NCI-H226 (cell line): ENCODE measurements at places on chromosomes 5 and 9.

GRCh38 chr9:77748214-77748772, 100.2 kb upstream of the GNA14 start:
- DNase-seq: no peak

DNA sequence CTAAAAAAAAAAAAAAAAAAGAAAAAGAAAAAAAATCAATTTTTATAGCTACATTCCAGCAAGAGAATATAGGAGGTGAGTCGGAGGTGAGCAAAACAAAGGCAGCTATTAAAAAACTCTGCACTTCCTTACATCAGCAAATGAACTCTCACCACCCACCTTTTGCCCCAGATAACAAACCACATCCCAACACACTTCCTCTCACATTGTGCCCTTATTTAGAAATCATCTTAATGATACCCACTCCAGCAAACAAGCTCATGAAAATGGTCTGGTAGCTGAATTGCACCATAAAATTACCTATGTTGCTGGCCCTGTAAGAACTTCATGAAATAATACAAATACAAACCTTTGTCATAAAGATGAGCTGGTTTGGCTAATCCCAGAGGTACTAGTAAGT, 82.9 kb downstream of the CEMIP2 start:
- DNase-seq: peak; percentile 49

GRCh38 chr5:139481580-139482049, 943 bp downstream of the STING1 start:
- DNase-seq: no peak

GRCh38 chr9:123191260-123191659, 77.1 kb downstream of the STRBP start:
- DNase-seq: no peak

DNA sequence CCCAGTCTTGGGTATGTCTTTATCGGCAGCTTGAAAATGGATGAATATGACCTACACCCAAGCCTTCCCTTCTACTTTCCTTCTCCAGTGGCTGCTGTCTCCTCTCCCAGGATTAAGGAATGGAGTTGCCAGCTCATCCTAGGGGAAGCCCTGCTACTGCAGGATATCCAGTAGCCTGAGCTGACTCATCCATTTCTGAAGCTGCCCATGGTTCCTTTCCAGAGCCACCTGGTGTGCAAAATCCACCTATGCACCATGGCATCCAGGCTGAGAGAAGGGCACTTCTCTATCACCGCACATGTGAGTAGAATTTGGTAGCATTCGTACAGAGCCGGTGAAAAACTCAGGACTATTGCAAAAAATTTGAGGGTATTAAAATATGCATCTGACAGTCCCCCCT, 290.8 kb downstream of the YTHDC2 start:
- DNase-seq: peak; percentile 51

GRCh38 chr5:95928724-95929253, 32.9 kb downstream of the ELL2 start:
- DNase-seq: no peak

DNA sequence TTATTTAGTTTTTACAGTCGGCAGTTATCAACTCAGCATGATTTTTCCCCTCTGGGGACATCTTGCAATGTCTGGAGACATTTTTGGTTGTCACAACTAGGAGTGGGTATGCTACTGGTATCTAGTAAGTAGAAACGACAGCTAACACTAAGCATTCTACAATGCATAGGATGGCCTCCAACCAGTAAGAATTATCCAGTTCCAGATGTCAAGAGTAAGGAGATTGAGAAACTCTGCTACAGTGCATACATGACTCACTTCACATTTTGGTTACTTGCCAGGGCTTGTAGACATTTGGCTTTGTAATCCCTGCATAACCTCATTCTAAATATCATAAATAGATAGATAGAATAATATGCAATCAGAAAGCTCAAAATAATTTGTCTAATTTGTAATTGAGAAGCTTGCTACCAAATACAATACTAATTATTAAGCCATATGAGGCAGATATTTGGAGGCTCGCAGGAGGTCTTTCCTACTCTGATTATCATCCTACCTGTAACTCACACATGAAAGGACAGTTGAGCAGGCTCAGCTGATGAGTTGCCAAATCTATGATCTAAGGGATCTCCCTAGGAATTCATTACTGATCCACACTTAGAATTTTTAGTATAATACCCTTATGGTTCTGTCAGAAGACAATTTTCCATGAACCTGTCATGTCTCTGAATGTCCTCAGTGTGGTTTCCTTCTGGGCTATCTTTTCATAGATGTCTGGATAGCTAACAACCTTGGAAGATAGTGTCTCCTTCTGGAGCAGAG, 346.9 kb upstream of the TLE4 start:
- DNase-seq: peak; percentile 87

DNA sequence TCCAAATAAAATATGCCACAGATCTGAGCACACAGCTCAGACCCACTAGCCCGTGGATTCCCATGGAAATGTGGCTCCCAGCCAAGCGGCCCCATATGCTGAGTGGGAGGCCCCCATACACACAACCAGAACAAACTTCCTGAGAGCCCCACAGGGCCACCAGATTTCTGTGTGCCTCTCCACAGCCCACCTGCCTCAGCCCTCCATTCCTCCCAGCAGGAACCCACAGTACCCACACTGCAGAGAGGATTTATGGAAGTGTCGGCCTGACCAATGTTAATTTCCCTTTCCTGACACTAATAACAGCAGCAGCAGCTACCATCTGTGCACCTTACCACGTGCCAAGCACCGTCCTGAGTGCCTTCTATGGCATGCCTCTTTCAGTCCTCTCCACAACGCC, 99.3 kb upstream of the SPOCK1 start:
- no peak for DNase-seq

DNA sequence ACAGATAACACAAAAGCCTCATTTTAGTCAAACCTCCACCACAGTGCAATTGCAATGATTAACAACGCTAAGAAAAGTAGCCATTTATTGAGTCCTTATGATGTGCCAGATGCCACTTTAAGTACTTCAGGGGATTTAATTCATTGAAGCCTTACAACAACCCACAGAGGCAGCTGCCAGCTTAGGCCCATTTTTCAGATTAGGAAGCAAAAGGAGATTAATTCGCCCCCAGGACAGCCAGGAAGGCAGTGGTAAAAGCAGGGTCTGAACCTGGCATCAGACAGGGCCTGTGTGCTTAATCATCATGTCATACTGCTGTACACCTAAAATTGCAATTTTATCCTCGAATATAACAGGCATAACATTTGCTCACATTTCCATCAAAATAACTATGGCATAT, 23.9 kb downstream of the MED27 start:
- no peak for DNase-seq

DNA sequence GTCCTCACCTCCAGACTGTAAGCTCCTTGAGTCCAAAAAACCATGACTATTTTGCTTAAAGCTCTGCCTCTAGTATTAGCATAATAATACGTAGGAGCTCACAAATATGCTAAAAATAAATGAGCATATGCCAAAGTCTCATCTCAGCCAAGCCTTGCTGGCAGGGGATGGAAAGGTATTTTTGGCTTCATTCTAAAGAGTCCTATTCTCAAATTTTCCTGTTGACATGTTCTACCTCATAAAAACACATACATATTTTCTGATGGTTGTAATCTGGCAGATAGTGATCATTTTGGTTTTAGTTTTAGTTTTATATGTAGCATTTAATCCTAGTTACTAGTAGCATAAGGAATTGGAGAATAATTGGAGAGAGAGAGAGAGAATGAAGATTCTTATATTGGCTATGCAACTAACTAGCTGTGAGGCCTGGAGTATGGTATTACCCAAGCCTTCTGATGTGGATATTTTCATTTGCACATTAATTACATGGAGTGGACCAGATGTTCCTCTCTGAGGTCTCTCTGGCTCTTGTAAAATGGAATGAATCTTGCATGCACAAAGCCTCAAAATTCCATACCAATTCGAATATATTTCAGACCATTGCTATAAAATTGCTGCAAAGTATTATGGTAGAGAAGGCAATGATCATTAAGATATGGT, 55.8 kb downstream of the PIP5K1B start:
- no peak for DNase-seq

DNA sequence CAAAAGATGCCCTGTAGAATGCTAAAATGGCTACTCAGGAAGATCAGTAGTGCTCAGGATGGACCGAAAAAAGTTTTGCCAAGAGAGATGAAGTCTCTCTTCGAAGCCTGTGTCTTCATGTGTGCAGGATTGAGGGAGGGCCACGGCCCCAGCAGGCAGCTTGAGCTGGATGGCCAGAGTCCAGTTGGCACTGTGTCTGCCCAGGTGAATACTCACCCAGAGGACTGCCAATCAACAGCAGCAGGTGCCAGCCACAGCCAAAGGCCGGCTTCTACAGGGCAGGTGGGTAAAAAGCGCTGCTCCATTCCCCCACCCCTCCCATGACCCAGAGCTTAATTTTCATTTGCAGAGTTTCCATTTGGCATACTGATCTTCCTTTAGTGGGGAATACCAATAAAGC, 287.9 kb upstream of the ZNF608 start:
- no peak for DNase-seq

DNA sequence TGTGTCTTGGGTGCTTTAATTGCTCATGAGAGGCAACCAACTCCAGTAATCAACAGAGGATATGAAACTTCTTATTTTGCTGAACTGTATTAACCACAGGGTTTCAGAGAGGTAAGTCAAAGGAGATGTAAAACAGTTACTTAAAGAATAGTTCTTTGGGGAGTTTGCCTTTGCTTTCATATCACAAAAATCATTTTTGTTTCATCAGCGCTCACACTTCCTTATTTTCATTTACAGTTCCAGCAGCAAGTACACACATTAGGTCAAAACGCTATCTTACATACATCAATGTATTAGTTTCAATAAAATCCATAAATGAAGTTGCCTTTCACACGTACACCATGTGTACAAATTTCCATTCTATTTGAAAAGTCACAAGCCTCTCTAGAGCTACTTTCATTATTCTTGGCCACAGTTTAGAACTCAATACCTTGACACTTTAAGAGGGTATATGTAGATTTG, 50.1 kb downstream of the ST8SIA4 start:
- no peak for DNase-seq

- DNase-seq: no peak
Observed at GRCh38 chr5:149388498-149389190, 9.6 kb upstream of the IL17B start.

DNA sequence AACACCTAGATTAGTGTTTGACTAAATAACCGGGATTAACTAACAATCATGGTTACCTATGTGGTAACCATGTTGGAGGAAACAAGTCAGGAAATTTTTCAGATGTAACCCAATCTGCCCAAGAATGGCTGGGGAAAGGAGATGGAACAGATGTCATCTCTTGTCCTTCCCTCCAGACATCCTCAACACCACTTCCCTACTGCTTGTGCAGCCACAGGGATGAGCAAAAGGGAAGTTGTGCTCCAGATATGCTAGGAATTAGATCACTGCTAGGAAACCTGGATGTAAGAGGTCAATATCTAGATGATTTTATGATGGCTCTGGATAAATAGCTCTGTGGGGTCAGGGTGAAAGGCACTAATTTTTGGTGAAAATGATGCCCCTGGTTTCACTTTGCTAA, 61.3 kb upstream of the ELL2 start:
- DNase-seq: no peak

DNA sequence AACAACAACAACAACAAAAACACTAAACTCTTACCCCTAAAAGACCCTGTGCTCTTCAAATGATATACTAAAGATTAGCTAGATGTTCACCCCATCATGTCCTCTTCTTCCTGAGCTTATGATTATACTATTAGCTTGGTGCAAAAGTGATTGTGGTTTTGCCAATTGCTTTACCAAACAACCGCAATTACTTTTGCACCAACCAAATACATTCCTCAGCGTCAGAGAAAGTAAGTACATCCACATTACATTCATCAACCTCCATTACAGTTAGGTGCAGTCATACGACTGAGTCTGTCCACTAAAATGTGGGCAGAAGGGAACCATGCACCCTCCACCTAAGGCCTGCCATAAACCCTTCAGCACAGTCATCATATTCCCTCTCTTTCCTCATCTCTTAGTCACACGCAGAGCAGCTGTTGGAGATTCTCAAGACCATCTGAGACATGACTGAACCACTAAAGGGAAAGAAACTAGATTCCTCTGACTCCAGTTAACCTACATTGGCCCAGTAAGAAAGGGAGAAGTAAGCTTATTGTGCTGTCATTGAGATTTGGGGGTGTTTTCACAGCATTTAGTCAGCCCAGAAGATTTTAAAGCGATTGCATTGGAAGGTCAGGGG, 181.6 kb upstream of the TLE4 start:
- DNase-seq: no peak

DNA sequence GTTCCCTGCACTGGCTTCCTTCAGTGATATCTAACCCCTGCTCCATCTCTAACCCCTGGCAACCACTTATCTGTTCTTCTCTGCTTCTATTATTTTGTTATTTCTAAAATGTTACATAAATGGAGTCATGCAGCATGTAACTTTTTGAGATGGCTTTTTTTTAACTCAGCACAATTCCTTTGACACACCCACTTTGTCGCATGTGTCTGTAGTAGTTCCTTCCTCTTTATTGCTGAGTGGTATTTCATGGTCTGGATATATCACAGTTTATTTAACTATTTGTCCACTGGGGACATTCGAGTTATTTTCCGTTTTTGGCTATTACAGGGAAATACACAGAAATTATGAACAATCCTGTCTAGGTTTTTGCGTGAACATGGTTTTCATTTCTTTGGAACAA, 200.2 kb downstream of the TRIO start:
- no peak for DNase-seq

- no peak for DNase-seq
Observed at GRCh38 chr5:157532022-157532421, 43.6 kb downstream of the ADAM19 start.

GRCh38 chr9:124868511-124869465, 6.9 kb downstream of the ARPC5L start:
- peak; percentile 85 for DNase-seq

GRCh38 chr9:131264231-131264630, 12.1 kb downstream of the FAM78A start:
- no peak for DNase-seq

DNA sequence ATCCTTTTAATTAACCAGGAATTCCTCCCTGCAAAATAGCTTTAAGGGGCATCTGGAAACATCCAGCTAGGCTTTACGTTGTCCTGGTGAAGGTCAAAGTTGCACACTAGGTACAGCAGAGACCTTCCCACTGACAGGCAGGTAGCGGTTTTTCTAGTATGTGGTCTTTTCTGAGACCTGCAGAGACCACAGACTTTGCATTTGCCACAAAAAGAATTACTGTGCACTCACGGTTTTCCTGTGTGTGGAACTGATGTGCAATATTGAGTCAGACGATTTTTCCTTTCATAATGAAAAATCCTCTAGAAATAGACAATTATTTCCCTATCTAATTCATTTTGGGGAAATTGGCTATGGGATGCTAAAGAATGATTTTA, 417.0 kb upstream of the ADAMTSL1 start:
- DNase-seq: no peak

GRCh38 chr9:71984403-71984802, 73.0 kb downstream of the C9orf85 start:
- DNase-seq: no peak

- peak; percentile 28 for DNase-seq
Observed at GRCh38 chr5:9009931-9010651, 535.8 kb downstream of the SEMA5A start.
